ENCODE measurements at places on chromosomes 11 and 22.

- no peak for DNase-seq
Observed at GRCh38 chr11:9739123-9739900, 75.4 kb downstream of the SWAP70 start.

DNA sequence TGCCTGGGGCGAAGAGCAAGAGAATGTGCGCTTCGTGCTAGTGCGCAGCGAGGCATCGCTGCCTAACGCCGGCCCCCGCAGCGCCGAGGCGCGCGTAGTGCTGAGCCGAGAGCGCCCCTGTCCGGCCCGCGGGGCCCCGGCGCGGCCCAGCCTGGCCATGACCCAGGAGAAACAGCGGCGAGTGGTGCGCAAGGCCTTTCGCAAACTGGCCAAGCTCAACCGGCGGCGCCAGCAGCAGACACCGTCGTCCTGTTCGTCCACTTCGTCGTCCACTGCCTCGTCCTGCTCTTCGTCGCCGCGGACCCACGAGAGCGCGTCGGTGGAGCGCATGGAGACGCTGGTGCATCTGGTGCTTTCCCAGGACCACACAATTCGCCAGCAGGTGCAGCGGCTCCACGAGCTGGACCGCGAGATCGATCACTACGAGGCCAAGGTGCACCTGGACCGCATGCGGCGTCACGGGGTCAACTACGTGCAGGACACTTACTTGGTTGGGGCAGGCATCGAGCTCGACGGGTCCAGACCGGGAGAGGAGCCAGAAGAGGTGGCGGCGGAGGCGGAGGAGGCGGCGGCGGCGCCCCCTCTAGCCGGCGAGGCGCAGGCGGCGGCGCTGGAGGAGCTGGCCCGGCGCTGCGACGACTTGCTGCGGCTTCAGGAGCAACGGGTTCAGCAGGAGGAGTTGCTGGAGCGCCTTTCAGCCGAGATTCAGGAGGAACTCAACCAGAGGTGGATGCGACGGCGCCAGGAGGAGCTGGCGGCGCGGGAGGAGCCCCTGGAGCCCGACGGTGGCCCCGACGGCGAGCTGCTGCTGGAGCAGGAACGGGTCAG lies 1.0 kb downstream of the RASSF10 start:
- DNase-seq: no peak

GRCh38 chr11:60914633-60915247 lies 782 bp downstream of the TMEM109 start:
- peak; percentile 49 for DNase-seq

GRCh38 chr11:125306476-125306875 lies 141.9 kb downstream of the PKNOX2 start:
- DNase-seq: no peak

GRCh38 chr22:39408173-39408572 lies 8.6 kb downstream of the TAB1 start:
- no peak for DNase-seq

- DNase-seq: peak; percentile 50
Observed at GRCh38 chr11:107457205-107457557, 444 bp downstream of the CWF19L2 start.

DNA sequence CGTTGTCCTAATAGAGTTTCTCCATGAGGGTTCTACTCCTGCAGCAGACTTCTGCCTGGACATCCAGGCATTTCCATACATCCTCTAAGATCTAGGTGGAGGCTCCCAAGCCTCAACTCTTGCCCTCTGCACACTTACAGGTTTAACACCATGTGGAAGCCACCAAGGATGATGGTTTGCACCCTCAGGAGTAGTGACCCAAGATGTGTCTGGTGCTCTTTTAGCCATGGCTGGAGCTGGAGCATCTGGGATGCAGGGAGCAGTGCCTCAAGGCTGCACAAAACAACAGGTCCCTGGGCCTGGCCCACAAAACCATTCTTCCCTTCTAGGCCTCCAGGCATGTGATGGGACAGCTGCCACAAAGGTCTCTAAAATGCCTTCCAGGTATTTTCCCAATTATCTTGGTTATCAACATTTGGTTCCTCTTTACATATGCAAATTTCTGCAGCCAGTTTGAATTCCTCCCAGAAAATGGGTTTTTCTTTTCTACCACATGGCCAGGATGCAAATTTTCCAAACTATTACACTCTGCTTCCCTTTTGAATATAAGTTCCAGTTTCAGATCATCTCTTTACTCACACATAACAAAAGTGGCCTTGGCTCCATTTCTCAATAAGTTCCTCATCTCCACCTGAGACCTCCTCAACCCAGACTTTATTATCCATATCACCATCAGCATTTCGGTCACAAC lies 69.5 kb upstream of the GNAZ start:
- DNase-seq: no peak

GRCh38 chr11:46285594-46286033 lies 8.2 kb downstream of the CREB3L1 start:
- DNase-seq: no peak

DNA sequence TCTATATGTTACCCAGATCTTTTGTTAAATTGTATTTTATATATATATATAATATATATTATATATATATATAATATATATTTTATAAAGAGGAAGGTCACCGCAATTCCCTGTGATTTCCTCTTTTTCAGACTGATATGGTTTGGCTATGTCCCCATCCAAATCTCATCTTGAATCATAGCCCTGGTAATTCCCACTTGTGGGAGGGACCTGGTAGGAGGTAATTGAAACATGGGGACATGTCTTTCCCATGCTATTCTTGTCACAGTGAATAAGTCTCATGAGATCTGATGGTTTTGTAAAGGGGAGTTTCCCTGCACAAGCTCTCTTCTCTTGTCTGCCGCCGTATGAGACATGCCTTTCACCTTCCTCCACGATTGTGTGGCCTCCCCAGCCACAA lies 157.6 kb downstream of the RAB38 start:
- DNase-seq: no peak

DNA sequence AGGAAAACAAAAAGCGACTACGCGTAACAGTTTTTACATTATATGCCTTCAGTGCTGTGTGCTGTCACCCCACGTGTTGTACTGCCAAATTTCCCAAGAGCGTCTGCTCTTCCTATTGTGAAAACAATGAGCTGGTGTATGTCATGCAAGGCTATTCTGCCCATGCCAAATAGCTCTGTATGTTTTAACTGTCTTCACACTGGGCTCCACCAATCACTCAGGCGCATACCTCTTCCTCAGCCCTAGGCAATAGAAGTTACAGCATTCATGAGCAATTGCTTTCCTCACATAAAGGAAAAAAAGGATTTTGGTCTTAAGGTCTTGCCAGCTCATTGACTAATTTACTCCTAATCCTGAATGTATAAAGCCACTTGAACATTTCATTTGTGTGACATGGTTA lies 606.8 kb downstream of the NTM start:
- no peak for DNase-seq

DNA sequence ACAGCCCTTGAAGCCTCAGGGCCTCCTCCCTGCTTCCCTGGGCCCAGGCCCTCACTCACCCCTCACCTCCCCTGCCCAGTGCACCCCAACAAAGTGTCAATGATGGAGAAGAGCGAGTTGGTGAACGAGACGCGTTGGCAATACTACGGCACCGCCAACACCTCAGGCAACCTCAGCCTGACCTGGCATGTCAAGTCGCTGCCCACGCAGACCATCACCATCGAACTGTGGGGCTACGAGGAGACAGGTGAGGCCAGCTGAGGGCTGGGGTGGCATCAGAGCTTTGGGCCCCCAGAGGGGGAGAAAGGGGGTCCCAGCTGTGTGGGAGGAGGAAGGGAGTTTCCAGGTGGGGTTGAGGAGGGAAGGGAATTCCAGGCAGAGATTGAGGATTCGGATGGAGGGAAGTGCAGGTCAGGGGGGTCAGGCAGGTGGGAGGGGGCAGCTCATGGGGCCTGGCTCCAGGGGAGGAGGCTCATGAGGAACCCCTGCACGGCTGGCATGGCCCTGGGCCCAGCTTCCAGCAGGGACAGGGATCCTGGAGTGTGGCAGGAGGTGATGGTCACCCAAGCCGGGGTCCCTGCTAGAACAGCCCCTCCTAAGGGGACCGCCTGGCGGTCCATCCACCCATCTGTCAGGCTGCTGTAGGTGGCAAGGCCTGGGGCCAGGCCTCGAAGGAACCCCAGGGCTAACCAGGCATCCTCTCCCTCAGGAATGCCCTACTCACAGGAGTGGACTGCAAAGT lies 2.9 kb downstream of the SUSD2 start:
- DNase-seq: no peak

DNA sequence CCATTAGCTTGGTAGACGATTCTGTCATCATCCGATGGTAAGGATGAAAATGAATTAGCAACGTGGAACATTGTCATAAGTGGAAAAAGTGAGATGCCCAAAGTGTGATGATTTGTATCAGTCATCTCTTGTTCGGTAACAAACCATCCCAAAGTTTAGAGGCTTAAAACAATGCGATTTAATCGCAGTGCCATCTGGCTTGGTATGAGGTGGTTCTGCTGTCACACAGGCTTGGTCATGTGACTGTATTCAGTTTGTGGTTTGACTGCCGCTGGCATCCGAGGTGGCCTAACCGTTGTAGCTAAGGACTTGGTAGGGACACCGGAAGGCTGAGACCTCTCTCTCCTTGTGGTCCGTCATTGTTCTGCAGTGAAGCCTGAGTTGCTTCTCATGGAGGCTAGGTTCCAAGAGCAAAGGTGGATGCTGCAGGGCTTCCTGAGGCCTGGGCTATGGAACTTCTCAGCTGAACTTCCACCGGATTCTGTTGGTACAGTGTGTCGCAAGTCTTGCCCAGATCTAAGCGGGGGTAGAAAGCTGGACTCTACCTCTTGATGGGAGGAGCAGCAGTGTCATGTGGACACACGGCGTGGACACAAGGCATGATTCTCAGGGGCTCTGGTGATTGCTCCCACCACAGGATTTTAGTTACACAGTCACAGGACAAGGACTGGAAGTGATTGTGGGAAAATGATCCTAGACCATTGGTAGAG lies 36.3 kb downstream of the BCR start:
- DNase-seq: no peak

- DNase-seq: no peak
Observed at GRCh38 chr22:20083157-20083890, 3.3 kb downstream of the DGCR8 start.

GRCh38 chr11:12868315-12869073 lies 140.6 kb upstream of the RASSF10 start:
- DNase-seq: peak; percentile 38

DNA sequence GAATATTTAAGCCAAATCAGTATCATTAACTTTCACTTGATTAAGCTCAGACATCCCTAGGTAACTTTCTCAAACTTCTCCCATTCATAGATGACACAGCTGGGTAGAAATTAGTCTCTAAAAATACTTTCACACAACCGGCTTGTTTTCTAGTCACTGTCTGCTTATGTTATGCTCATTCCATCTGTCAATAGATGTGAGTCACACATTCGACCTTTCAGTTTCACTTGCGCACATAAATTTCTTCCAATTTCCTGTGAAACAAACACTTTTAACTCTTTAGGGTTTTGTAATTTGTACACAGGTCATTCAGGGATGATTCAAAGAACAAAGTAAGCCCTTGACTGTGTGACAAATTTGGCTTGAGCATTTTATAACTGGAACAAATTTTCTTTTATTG lies 723.0 kb downstream of the KCNA4 start:
- DNase-seq: peak; percentile 27

DNA sequence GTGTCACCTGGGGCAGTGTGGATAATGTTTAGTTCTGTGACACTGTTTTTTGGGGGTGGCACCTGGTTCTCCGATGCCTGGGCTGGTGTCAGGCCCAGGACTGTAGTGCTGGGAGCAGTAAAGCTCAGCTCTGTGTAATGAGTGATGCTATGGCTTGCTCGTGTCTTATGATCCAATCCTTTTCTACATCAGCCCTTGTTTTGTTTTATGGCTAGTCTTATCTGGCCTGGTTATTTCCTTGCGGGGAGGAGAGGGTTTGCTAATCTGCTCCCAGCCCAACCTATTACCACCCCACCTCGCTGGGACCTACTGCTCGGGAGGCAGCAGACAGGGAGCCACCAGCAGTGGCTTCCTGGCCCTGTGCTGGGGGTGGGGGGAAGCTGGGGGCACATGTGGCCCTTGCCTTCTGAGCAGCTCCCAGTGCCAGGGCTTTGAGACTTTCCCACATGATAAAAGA lies 35.0 kb upstream of the TPBGL start:
- no peak for DNase-seq

DNA sequence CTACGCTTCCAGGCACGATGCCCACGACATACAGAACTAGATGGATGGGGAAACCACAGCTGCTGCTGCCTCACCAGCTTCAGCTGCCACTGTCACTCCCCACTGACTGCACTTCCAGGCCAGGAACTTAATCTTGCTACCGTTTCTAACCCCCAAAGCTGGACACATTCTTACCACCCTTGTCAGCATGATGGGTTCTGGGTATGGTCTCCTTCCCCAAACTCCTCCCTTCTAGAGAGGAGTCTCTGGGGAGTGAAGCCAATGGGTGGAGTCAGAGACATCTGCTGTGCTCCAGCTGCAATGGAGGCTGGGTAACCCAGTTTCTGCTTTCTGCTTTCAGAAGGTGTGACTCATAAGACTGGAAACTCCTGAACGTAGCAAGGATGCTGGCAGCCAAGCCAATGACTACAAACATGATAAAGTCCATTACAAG lies 87.0 kb upstream of the THY1 start:
- peak; percentile 33 for DNase-seq

DNA sequence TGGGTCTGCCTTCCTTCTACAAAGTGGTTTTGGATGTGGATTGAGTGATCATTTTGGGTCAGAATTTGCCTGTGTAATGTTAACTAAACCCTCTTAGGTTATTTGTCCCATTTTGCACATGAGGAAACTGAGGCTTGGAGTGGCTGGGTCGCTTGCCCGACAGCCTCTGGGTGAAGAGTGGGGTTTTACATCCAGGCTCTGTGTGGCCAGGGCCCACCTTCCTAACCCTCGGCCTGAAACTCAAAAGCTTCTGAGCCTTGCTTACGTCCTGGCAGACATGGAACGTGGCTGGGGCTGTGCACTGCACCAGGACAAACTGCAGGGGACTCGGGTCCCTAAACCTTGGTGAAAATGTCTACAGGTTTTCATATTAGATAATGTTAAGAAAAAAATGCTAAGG lies 542.4 kb downstream of the TBC1D22A start:
- DNase-seq: no peak

All from RKO (cell line).